SJSA1 (cell line): ENCODE measurements at places on chromosomes 12 and 14.

- no peak for DNase-seq
These were observed 54.6 kb downstream of the FAM222A start for GRCh38 chr12:109767991-109768900.

DNA sequence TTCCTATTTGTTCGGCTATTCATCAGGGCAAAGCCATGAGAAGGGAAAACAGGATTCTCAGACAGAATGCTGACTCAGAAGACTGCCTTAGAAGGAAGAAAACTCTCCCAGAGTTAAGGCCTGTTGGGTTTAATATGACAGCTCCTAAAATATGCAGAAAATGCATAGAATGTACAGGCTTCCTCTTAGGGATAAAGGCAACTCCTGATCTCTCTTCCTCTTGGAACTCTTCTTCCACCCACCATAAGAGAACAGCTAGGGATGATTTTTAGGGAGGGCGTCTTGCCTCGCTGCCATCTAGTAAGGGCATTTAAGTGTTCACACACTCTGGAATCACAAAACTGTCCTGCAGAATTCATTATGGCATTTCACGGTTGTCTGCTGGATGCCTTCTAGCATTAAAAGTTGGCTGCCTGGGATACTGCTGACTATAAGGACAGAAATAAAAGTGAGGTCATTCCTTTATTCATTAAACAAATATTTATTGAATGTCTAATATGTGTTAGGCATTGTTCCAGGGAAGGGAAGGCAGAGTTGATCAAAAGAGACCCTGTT, 73.7 kb downstream of the DCAF5 start:
- peak; percentile 57 for DNase-seq

DNA sequence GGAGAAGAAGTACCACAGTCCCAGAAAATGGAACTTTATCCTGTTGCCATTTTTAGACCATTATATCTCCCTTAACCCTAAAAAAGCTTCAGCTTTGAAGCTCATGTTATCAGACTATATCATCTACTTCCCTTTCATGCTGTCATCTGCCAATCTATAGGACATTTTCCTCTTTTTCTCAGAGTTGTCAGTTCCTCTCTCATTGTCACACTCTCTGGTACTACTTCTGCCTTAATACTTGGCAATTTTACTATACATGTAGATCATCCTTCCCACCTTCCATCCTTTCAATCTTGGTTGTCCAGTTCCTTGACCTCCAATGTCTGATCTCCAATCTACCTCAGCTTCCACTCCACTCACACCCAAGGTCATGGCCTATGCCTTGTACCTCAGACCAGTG, 57.4 kb downstream of the SLC15A5 start:
- no peak for DNase-seq

DNA sequence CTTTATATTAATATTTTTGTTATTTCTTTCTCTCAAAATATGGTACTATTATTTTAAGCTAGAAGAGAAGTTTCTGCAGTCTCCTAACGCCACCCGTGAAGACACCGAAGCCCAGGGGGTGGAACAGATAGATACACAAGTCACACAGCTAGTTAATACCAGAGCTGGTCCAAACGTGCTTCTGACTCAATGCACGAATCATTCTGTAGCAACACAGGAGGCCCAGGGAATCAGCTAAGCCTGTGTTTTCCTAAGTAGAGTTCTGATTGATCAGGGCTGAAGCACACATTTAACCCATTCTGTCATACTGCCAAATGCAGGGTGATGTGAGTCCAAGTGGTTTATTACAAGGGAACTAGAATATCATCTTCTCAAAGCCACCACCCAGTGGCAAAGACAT, 116.9 kb upstream of the PWP1 start:
- no peak for DNase-seq

DNA sequence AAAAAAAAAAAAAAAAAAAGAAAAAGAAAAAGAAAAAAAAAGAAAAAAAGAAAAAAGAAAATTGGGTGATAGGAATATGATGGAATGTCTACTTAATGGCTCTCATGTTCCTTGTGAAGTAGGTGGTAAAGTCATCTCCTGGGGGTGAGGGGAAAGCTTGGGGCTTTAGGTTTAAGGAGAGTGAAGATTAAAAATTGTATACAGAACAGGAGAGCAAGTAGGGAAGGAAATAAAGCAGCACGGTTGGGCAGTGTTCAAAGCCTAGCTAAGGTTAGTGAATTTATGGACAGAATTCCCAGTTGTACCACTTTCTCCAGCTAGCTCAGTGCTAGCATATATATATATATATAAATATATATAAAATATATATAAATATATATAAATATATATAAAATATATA, 40.0 kb upstream of the SLC2A13 start:
- peak; percentile 59 for DNase-seq

DNA sequence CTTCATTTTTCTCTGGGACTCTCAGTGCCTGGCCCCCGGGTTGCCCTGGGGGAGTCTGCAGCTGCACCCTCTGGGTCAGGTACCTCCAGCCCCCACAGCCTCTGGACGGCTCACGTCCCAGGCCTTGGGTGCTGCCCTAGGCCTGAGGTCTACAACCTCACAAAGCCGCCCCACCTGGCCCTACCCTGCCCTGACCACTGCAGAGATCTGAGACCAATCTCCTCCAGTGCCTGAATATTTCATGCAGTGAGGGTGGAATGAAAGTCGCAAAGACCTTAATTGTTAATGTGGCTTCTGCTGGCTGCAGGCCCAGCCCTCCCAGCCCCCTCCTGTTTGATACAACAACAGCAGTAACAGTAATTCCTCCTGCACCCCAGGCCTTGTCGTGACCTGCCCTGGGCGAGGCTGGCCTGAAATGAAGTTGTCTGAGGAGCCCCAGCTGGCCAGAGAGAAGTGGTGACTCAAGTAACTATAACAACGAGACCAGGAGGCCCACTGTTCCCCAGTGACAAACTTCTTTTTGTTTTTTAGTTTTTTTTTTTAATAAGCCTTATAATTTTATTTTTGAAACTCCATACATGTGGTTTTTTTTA, 8.8 kb upstream of the CCDC85C start:
- DNase-seq, result no peak

- DNase-seq, result no peak
These were observed 691.8 kb downstream of the TMEM121 start for GRCh38 chr14:106218174-106218573.

GRCh38 chr12:130933269-130933995, 20.3 kb upstream of the ADGRD1 start:
- DNase-seq, result no peak

DNA sequence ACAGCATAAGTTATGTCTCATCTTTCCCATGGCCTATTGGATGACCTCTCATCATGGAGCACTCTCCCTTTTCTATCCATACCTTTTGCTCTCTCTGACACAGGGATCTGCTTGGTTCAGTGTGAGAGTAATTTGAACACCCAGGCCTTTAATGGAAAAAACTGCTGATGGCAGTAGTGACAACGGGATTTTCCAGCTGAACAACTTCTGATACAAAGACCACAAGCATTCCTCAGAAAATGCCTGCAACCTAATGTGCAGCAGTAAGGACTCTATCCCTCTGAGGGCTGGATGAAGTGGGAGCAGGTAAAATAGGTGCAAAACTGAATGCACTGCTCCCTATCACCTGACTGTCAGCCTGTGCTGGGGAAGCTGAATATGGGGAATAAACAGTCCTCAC, 51.0 kb downstream of the KANSL2 start:
- DNase-seq, result no peak

DNA sequence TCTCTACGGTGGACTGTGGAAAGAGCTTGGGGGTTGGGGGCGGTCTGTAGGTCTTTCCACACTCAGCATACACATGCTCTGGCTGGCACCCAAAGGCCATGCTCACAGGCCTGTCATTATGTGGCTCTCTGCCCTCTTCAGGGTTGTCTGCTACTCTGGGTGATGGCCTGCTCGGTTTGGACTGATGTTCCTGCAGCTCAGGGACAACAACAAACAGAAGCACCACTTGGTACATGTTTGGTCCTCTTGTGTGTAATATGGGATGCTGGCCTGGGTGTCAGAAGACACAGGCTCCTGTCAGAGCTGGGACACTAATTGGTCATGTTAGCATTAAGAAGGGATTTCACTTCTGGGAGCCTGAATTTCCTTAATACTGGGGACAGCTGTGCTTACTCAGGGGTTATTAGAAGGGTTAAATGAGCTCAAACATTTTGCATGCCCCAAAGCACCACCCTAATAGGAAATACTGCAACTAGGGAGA, 32.7 kb upstream of the SELPLG start:
- DNase-seq, result no peak

DNA sequence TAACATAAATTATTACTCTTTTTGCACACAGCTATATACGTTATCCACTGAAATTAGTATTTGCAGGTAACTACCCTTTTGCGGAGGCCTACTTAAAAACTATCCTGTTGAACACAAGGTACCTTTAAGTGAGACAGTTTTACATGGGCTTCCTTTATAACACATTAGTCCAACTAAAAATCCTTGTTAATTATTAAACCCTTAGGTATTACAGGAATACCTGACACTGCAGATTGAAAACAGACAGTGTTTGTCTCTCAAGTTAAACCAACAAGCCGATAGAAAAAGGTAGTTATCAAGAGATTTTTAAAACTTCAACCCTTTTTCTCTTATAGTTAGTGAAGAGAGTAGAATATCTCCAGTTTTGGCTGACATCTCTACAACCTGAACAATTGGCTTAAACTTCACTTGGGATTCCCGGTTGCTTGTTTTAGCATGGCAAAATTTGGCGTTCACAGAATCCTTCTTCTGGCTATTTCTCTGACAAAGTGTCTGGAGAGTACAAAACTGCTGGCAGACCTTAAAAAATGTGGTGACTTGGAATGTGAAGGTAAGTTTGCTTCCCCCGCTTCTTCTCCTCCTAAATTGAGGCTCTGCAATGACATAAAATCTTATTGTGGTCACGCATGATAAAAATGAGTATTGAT, at the start of gene MIA2:
Gene MIA2, plus strand, starts transcription at position 236 of the 647 bp plus-strand sequence. Its CDS starts 200 bp downstream, at position 436.
- DNase-seq, result no peak

GRCh38 chr12:131054345-131055092, 100.8 kb downstream of the ADGRD1 start:
- DNase-seq, result no peak

DNA sequence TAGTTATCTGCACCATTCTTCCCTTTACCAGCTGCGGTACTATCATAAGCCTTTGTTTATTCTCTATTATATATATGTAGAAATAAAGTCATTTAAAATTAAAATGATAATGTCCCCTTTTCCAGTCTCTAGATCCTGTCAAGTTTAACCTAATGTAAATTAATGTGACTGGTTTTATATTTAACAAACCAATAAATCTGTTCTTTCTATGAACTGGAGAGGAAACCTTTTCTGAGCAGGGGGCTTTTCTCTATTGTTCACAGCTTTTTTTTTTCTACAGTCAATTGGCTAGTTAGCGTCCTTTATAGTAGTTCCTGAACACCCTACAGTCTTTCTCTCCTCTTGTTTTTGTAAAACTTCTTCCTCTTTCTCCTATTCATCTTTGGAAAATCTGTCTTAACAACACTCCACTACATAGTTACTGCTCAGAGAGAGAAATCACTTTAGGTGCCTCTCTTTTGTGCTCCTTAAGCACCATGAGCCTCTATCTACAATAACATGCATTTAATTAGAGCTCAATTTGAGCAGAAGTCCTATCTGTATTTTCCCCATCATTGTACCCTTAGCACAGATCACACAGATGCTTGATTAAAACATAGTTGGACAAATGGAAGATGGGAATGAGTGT, 332.6 kb upstream of the SYT1 start:
- DNase-seq, result no peak

DNA sequence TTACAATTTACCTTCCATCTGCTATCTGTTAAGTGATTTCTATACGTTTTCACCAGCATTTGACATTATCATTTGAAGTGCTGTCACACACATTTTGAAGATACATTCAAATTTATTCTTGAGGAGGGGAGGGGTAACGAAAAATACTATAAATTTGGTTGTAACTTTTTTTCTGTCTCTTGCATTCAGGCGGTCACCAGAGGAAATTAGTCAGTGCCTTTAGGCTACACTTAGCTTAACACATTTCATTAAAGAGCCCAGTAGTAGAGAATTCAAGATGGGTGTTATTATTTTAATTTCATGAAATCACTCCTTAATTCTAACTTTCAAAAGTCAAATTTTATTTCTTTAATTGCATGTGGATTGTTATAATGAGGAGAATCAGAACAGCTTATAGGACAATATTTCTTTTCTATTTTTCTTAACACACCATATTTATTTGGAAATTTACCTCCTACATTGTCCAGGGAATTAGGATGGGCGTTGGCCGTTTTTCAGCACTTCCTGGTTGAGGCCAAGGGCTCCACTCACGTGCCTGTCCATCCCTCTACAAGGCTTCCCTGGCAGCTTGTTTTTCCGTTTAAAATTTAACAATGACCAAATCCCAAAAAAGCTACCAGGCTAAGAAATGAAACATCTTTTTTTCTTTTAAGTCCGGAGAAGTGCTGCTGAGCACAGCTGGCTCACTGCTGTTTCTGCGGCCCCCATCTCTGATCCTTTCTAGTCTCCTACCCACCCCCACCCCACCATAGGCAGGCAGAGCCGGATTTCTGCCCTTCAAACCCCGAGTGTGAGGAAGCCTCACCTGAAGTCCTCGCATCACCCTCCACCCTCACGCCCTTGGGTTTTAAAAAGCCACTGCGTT, 1.1 kb upstream of the FAR2 start:
- DNase-seq, result no peak

DNA sequence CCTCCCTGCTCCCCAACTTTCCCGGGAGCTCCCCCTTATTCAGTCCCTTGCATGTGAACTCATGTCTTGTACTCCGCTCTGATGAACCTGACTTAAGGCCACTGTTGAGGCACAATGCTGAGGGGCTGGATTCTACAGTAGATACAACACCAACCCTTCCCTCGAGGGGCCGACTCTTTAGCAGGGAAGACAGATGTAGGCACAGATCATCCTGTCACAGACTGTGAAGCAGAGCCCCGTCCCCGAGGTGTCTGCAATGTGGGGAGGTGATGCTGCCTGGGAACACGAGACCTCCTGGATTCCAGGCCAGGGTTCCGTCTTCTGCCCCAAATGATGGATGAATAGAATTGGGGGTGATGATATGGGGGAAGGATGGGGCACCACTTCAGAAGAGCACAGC, 175.1 kb downstream of the CHST11 start:
- no peak for DNase-seq

DNA sequence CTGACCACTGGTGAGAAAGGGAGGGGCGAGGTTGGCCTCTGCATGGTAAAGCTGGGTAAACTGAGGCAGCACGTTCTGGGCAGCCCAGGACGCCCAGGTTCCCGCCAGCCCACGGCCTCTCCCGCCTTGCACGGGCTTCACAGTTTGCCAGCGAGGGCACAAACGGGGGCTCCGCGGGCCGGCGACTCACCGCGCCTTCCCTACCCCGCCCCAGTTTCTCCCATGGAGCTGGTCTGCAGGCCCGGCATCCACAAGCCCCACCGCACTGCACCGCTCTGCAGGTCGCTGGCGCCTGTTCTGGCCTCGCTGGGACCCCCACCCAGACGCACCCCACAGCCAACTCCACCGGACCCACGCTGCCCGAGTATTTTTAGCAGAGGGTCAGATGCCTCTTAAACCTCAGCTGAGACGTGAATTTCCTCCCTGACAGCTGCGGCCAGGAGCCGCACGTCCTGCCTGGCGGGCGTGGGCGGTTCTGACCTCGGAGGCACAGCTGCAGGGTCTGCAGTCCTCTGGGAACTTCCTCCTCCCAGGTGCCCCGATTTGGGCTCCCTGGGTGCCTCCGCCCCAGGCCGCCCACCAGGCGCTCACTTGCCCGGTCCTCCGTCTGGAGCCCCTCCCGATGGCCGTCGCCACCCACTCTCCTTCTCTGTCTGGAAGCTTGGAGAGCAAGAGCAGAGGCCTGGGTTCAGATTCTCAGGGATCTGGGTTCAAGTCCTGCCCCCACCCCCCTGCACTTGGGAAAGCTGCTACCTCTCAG, 29.5 kb upstream of the INF2 start:
- DNase-seq, result peak; percentile 32

- no peak for DNase-seq
These were observed 6.0 kb downstream of the KITLG start for GRCh38 chr12:88574278-88574677.
